ENCODE measurements at places on chromosomes 2 and 18. TPM values are rescaled to one million over a fixed set of nuclear protein-coding genes. Genes with fewer than 3 reads are reported as not detected.

DNA sequence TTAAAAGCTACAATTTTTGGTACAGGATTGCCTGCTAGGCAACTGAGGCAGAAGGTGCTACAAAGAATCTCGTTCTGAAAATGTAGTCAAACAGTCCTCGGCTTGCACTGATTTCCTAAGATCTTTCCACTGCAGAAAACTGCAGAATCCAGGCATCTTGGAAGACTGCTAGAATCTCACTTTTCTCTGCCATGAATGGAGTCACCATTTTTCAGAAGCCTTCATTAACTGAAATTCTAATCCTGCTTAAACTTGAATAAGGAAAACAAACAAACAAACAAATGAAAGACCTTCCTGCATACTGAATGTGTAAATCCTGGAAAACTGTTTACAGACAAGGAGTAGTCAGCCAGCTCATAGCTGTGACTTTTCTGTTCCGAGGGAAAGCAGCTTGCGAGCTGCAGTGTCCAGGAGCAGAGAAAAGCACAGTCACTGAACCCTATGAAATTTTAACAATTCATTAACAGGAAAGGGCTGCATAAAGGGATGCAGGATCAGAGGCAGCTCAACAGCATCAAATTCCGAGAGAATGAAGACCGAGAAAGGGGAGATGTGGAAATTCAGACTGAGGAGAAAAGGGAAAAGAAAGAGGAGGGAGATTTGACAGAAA lies 210.5 kb upstream of the PIK3C3 start:
- no peak overlapping the region for H3K4me3 ChIP-seq
- H3K4me1 ChIP-seq, result no peaks in the 10 kb centered on the region
- DNase-seq, result no peak

DNA sequence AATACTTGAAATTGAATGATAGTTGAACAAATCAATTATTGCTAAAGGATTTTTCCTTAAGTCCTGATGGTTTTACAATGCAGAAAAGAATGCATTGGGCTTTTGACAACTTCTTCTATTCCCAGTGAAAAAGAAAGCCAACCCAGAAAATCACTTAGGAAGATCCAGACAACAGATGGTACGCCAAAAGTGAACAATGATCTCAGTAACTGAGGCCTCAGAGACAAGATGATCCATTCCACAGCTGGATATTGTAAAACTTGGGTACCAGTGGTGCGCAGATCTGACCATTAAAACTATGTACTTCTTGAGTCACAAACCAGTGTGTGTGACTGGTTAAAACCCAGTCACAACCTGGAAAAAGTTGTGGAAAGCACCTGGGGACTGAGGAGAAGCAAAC lies 173.5 kb downstream of the ETAA1 start:
- no peaks in the 10 kb centered on the region for H3K36me3 ChIP-seq
- no peaks in the 10 kb centered on the region for H3K27me3 ChIP-seq
- H3K27ac ChIP-seq, result no peak overlapping the region
- DNase-seq, result no peak
- no peak overlapping the region for H3K4me3 ChIP-seq
- H3K4me1 ChIP-seq, result no peaks in the 10 kb centered on the region

The TTR gene
- 0.66 TPM for polyA plus RNA-seq

- H3K27me3 ChIP-seq, result no peaks in the 10 kb centered on the region
- no peaks in the 10 kb centered on the region for H3K4me1 ChIP-seq
Measured at GRCh38 chr2:166112193-166112605, 15.6 kb downstream of the SCN1A start.

DNA sequence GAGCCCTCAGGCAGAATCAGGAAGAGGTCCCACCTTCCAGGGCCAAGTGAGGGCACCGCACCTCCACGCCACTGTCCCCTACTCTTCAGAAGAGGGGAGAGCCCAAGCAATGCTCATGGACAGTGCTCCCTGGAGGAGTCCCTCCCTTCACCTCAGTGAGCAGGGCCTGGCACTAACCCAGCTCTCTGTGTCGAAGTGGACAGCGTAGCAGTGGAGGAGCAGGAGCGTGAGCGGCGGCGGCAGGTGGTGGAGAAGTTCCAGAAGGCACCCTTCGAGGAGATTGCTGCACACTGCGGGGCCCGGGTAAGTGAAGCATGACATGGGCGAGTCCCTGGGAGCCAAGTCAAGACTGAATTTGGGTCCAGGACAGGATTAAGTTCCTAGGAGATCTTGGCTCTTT lies 16.7 kb downstream of the POMC start:
- H3K4me1 ChIP-seq, result no peaks in the 10 kb centered on the region
- H3K27me3 ChIP-seq, result no peaks in the 10 kb centered on the region
- DNase-seq, result no peak
- no peak overlapping the region for H3K27ac ChIP-seq
- no peaks in the 10 kb centered on the region for H3K36me3 ChIP-seq

The SLC39A10 gene
- polyA plus RNA-seq, result 46.6 TPM

The SYT4 gene
- polyA plus RNA-seq, result 1.4 TPM

The DNAJC10 gene
- 138 TPM for polyA plus RNA-seq

DNA sequence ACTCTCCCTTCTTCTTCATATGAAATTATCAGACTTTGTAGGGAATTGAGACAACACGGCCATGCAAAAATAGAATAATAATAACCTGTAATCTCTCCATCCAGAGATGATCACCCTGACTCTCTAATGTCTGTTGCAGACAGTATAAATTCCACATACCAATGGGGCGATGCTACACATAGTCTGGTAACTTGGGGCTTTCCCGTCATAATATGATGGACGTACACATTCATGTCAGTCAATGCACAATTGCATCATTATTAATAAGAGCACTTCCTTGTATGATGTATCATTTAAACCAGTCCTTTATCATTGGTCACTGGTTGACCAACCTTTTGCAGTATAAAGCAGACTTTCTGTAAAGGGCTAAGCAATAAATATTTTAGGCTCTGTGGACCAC lies 39.5 kb upstream of the SCLY start:
- no peak overlapping the region for H3K27ac ChIP-seq
- H3K4me1 ChIP-seq, result no peaks in the 10 kb centered on the region
- H3K4me3 ChIP-seq, result no peak overlapping the region
- no peak for DNase-seq
- H3K36me3 ChIP-seq, result no peaks in the 10 kb centered on the region

Measured in left lung (tissue), 14 donors.